ENCODE measurements at places on chromosomes 12 and 14. TPM values are rescaled to one million over a fixed set of nuclear protein-coding genes. Genes with fewer than 3 reads are reported as not detected.
A peak's percentile ranks its signal among the peaks of the same experiment; 100 is the strongest.

The AGAP2 gene
- total RNA-seq: 63.5 TPM

The CLIP1 gene
- total RNA-seq: 88.5 TPM

The NYNRIN gene
- 0.42 TPM for total RNA-seq

GRCh38 chr14:65604936-65605335 lies 192.4 kb downstream of the FUT8 start:
- no peaks in the 10 kb centered on the region for H3K27me3 ChIP-seq
- peak; percentile 6 for DNase-seq
- no peaks in the 10 kb centered on the region for H3K36me3 ChIP-seq
- H3K27ac ChIP-seq: no peak overlapping the region
- no peaks in the 10 kb centered on the region for H3K4me1 ChIP-seq

DNA sequence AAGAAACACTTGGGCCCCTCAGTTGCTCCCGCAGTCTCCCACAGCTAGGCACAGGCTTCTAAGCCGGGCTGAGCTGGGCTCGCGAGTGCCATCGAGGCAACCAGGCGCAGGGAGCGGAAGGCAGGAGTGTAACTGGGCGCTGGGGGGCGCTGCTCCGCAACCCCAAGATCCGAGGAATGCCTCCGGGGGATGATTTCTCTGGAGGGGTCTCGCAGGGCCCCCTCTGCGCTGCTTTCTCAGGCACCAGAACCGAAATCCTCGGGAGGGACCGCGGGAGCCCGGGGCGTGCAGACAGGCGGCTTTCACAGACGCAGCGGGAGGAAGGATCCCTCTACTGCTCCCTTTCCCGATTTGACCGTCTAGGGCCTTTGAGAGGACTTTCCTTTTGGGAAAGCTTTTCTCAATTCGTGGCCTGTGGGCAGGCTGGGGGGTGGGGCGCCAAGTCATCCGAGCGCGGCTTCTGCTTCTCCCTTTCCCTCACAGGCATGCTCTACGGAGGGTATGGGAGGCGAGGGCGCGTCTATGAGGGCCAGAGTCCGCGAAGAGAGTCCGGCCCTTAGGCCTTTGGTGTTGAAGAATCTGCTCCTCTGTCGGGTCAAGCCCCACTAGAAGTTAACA lies 4.3 kb upstream of the NKX2-1 start:
- no peaks in the 10 kb centered on the region for H3K36me3 ChIP-seq
- H3K4me1 ChIP-seq: no peaks in the 10 kb centered on the region
- H3K4me3 ChIP-seq: no peak overlapping the region
- peaks cover 43% of the 10 kb centered on the region for H3K27me3 ChIP-seq
- H3K27ac ChIP-seq: no peak overlapping the region
- DNase-seq: no peak

Measured in natural killer cell (primary cell).